ENCODE measurements at places on chromosomes 12 and 14.

DNA sequence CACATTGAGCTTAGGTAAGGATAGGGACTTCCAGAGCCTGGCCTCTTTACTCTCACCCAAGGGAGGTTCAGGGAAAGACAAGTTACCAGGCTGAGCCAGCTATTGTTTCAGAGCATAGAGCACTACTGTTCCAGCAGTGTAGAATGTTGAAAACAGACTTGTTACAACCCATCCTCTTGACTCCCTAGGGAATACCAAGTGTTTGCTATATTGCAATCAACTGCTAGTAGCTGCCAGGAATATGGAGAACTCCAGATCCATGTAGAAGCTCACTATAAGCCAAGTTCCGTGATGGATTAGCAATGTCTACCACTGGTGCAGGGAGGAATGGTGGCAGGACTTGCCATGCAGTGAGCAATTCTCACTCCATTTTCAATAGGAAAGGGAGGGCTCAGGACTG is 199.8 kb upstream of the RBM19 start:
- no peak for DNase-seq

DNA sequence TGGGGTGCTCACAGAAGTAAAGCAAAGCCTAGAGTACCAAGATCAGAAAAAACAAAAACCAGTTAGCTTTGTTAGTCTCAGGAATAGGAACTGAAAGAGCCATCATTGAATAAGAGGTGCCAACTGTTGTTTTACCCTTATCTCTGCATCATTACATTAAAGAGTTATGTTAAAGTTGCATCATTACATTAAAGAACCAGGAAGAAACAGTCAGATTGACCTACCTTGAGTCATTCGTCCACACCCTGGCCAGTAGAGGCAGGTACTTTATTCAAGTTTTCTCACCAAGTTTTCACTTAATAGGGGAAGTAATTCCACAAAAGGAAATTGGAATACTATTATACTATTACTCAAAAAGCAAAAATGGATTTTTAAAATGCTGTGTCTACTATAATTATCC is 121.7 kb upstream of the CNOT2 start:
- DNase-seq: no peak

- no peak for DNase-seq
Measured at GRCh38 chr14:103932791-103933490, 4.7 kb downstream of the TDRD9 start.

GRCh38 chr12:125387206-125387605 is 322.0 kb downstream of the AACS start:
- no peak for DNase-seq

DNA sequence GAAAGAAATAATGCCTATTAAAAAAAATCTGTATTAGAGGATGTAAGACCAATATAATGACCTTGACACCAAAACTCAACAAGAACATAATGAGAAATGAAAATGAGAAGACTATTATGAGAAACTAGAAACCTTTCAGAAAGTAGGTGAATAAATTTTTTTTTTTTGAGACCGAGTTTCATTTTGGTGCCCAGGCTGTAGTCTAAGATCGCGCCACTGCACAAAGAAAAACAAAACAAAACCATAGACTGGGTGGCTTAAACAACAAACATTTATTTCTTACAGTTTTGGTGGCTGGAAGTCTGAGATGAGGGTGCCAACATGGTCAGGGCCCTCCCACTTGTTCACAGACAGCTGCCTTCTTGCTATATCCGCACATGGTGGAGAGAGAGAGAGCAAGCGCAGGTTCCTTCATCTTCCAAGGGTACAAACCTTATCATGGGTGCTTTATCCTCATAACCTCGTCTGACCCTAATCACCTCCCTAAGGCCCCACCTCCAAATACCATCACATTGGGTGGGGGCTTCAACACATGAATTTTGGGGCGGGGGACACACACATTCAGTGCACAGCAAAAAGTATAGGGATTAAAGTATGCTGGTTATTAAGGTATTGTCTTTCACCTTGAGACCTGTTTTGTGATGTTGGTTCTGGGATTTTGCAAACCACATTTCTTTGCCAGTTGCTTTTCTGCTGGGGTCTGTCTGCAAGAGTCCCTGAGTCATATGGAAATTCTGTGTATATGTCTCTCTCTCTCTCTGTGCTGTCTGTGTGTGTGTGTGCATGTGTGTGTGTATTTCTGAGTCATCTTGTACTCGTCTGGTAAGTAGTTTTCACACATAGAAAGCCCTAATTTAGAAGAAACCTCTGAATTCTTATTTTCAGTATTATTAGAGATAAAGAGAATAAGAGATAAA is 26.2 kb downstream of the ZCRB1 start:
- DNase-seq: peak; percentile 20

DNA sequence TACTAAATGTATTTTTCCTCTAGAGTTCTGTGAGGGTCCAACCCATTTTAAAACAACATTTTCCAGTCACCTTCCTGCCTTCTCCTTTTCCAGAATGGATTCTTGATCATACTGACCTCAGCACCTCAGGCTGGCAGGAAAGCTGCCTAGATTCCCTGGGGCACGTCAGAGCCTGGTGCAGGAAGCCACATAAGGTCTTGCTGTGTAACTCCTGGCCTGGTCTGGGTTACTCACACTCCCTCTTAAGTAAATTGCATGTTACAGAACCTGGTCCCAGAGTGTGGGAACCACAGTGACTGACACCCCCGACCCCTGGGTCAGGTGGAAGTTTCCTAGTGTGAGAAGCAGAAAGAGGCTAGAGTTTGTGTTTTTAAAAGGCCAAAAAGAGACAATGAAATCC is 209.8 kb downstream of the SPTSSA start:
- DNase-seq: no peak

GRCh38 chr14:103087343-103087835 is 3.4 kb downstream of the LBHD2 start:
- DNase-seq: no peak

- DNase-seq: no peak
Measured at GRCh38 chr12:113043240-113043639, 13.3 kb upstream of the DTX1 start.

GRCh38 chr12:50567926-50568325 is 63.1 kb downstream of the DIP2B start:
- DNase-seq: no peak

DNA sequence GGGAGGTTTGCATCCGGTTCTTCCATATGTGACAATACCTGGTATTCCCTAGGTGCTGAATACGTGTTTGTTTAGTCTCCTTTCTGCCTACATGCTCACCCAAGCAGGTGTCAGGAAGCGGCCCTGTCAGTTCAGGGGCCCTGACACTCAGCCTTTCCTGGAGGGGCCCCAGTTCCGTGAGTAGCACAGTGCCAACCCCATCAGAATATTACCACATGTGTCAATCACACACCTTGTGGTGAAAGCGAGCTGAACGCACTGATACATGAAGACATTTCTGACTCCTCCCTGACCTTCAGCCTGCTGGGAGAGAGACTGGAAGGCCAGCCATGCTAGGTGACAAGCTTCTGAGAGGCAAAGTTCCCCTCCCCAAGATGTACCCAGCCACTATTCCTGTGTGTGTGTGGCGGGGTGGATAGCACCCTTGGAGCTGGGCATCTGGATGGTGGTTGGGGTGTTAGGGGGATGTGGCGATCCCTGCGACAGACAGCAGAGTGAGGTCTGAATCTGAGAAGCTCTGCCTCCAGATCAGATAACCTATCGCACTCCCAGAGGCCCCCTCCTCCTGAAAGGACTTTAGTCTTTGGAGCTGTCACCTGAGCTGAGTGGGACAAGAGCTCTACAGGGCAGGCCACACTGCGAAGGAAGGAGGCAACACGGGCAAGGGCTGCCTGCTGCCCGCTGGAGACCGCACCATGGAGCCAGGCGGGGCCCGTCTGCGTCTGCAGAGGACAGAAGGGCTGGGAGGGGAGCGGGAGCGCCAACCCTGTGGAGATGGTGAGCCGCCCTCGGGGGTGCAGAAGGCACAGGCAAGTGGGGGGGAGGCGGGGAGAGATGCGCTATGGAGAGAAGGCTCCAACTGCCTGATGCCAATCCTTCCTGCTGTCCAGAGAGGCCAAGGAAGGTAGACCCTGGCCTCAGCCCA is at the start of gene SOAT2:
Gene SOAT2 (plus strand): TSS at position 604 of the 925 bp plus-strand sequence. CDS start 92 bp downstream, at position 696.
- DNase-seq: peak; percentile 57

GRCh38 chr12:94222351-94223084 is 74.1 kb downstream of the PLXNC1 start:
- DNase-seq: no peak

DNA sequence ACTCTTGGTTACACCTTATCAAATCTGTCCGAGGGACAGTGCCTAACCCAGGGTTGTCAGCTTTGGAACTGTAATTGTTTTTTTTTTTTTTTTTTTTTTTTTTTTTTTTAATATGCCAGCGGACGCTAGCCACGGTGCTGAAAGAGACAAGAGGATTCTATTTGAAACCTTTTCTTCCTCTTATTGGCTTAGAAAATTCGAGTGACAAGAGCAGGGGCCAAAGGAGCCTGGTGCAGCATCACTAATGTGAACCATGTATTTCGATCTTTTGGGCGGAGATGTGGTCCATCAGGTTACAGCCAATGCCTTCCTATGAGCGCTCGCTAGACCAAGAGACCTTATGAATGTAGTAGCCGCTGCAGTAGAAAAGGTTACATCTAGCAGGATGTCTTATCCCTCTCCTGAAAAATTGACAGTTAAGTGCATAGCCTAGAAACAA is 922 bp downstream of the PTPRR start:
- no peak for DNase-seq

DNA sequence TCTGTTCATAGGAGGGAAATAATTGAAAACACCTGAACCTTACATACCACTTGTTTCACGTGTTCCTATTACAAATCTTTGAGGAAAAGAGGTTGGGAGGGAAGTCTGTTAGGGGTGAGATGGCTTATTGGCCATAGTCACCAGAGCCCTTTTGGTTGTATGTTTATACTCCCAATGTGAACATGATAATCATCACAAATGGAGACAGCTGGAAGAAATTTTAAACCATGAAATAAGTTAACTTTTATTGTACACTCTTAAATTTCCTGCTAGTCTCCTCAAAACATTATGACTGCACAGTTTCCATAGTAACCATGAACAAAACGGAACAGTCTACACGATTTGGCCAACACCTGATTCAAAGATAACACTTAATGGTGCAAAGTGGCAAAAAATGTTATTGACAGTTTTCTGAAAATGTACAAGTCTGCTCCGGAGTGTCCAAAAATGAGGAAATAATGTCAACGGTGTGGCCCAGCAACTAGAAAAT is 56.9 kb downstream of the LMNTD1 start:
- DNase-seq: peak; percentile 7

DNA sequence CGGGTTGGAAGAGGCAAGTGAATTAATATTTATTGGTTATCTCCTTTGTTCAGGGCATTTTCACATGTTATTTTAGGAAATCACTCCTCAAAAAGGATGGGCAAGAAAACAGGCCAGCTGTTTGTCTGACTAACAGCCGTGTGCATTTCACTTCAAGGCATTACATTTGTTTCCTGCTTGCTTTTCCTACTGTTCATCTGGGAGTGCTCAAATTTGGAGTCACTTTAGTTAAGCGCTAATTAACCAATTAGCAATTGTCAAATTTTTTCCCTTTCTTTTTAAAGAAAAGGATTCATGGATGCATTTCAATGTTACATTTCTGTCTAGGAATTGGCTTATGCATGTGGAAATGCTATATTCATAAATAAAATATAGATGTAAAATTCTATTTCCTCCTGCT is 415.9 kb downstream of the NELL2 start:
- DNase-seq: no peak

DNA sequence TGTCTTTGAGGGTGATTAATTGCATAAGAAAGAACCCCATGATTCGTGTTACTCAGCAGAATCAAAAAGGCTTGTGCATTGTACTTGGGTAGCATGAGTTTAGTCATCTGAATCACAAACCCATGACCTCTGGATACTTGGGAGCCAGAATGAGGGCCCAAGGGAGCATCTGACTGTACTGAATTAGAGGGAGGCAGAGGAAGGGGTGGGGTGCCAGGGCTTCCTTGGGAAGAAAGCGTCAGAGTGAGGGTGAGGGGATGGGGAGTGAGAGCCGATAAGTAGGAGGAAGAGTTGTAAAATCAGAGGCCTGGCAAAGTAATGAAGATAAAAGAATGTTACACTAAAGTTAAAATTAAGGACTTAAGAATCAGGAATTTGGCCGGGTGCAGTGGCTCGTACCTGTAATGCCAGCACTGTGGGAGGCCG is 29.8 kb downstream of the GPRC5D start:
- DNase-seq: no peak

- DNase-seq: no peak
Measured at GRCh38 chr14:24315243-24315806, 4.0 kb downstream of the LTB4R start.

DNA sequence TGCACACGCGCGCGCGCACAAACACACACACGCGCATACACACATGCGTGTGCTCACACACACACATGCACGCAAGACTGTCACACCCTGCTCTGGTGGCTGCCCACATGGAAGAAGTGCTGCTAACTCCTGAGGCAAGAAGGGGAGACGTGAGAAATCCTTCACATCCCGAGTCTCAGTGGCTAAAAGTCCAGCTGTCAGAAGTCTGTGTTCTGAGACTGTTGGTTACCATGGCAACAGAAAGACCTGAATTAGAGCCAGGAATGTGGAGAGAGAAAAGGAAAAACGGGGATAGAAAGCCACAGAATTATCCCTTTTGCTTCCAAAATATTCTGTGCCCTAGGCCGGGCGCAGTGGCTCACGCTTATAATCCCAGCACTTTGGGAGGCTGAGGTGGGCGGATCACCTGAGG is 71.2 kb downstream of the PPFIBP1 start:
- no peak for DNase-seq

DNA sequence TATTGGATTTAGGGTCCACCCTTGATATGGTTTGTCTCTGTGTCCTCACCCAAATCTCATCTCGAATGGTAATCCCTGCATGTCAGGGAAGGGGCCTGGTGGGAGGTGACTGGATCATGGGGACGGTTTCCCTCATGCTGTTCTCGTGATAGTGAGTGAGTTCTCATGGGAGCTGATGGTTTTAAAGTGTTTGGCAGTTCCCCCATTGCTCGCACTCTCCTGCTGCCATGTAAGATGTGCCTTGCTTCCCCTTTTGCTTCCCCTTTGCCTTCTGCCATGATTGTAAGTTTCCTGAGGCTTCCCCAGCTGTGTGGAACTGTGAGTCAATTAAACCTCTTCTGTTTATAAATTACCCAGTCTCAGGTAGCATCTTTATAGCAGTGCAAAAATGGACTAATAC is 118.3 kb downstream of the VRK1 start:
- no peak for DNase-seq

DNA sequence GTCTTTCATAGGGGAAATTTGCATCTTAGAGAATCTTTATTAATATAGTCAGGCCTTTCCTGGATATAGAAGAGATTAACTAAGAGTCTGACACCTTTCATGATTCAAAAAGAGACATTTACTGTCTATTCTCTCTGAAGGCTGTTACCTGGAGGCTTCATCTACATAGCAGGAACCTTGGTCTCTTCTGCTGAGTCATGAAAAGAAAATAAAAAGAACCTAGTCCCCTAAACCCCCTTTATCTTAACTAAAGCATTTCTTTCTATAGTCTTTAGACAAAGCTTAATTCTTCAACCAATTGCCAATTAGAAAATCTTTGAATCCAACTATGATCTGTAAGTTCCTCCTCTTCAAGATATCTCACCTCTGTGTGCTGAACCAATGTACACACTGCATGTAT is 33.1 kb downstream of the RPS29 start:
- DNase-seq: no peak

DNA sequence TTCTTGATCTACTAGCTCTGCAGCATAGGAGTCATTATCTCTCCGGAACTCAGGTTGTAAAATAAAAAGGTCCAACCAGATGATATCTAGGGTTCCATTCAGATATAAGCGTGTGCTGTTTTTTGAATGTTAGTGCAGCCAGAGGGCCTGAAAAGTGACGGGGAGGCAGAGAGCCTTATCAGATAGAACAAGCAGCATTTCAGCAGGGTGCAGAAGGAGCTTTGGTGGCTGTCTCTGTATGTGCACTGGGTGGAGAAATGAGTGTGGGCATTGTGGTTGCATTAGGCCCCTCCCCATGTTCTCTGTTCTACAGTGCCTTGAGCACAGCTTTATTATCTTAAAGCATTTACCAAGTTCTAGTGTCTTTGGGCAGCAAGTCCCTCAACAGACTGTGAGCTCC is 275.1 kb downstream of the NRXN3 start:
- no peak for DNase-seq
